ENCODE measurements at places on chromosomes 11 and 22.

- no peak for DNase-seq
Observed at GRCh38 chr11:75795276-75796090, 19.5 kb upstream of the UVRAG start.

DNA sequence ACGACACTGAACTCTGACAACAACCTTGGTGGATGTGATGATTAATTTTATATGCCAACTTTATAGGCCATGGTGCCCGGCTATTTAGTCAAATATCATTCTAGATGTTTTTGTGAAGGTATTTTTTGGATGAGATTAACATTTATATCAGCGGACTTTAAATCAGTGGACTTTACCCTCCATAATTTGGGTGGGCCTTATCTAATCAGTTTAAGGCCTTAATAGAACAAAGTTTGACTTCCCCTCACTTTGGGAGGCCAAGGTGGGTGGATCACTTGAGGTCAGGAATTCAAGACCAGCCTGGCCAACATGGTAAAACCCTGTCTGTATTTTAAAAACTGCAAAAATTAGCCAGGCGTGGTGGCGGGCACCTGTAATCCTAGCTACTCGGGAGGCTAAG lies 4.0 kb downstream of the PRCP start:
- DNase-seq, result no peak

DNA sequence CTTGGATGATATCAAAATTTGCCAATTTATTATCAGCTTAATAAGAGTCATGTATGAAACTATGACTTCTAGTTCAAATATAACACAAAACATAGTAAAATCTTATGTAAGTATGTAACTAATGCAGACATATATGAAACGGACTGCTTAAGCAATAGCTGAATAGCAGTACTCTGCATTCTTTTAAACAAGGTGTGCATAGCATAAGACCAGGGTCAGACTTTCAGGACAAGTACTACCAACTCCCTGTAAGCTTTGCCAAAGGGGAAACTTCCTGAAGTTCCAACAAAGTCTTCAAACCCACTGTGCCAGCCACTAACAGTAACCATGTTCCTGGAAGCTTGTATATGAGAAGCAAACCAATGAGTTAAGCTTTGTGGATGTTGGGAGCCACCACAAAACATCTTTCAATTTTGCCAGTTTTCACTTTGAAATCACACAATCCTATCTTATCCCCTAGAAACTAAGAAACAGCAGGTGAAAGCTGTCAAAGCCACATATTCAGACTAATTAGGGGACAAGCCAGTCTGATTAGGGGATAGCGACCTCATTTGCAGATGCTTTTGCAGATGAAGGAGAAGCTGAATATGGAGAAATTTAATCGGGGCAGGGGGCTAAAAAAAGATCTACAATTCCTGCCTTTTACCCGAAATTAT lies 13.3 kb downstream of the RBFOX2 start:
- no peak for DNase-seq

DNA sequence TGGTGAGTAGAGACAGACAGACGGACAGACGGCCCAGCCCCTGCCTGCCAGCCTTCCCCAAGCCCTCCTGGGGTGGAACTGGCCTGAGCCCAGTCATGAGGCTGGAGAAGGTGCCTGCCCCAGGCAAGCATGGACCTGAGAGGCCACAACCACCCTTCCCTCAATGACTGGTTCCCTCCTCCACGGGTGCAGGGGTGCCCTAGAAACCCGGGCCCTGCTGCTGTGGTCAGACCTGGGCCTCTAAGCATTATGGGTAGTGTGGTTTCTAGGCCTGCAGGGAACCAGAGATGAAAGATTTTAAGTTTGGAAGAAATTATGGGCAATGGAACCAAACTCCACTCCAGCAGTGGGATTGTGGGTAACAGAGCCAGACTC lies 13.5 kb downstream of the RHBDD3 start:
- DNase-seq, result no peak

- DNase-seq, result peak; percentile 90
Observed at GRCh38 chr11:128532572-128533091, 54.7 kb downstream of the ETS1 start.

- DNase-seq, result no peak
Observed at GRCh38 chr11:627308-627576, 261 bp upstream of the SCT start.
